ENCODE measurements at places on chromosomes 11 and 22.

- peak; percentile 24 for DNase-seq
These were observed 2.8 kb downstream of the CTSW start for GRCh38 chr11:65882120-65883057.

DNA sequence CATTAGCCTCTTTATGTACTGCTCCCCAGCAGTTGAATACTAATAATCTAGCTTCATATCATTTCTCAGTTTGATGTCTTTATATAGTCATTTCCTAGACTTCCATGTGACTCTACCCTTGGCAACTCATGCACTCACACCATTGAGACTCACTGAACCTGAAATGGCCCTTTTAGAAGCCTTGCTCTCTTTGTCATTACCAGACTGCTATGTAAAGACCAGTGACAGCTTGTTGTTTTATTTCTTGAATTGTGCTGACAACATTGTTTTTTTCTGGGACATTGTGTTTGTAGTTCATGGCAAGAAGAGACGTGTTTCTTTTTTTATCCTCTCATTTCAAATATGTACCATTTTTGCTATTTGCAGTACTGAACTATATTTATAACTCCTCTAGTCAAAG is 256.5 kb downstream of the CNTN5 start:
- no peak for DNase-seq

- DNase-seq = peak; percentile 57
These were observed 37.4 kb downstream of the PDGFB start for GRCh38 chr22:39207141-39208012.

GRCh38 chr22:33332538-33332937 is 274.4 kb upstream of the SYN3 start:
- no peak for DNase-seq

GRCh38 chr11:37947821-37948220 is 1349.8 kb upstream of the RAG2 start:
- DNase-seq = no peak

DNA sequence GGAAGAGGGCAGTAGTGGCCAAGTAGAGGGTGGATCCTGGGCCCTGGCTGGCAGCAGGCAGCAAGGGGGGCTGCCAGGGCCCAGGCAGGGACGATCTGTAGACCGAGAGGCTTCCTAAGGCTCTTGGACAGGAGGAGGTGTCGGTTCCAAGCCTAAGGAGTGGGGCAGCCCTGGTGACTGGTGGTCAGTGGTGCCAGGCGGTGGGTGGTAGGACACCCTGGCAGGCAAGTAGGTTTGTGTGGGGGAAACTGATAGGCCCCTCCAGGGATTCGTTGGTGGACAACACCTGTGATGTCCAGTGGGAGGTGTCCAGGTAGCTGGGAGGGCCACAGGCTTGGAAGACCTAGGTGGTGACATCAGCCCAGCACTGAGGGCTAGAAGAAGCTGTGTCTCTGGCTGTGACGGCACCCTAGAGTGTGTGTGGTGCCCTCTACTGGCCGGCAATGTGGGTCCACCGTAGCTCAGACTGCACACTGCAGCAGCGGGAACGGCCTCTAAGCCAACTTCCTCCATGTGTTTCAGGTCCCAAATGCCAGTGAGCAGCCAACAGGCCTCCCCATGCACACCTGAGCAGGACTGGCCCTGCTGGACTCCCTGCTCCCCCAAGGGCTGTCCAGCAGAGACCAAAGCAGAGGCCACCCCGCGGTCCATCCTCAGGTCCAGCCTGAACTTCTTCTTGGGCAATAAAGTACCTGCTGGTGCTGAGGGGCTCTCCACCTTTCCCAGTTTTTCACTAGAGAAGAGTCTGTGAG is 9.4 kb upstream of the SAMM50 start:
- DNase-seq = no peak

- DNase-seq = peak; percentile 30
These were observed 73.0 kb upstream of the SHISAL1 start for GRCh38 chr22:44385781-44386180.

DNA sequence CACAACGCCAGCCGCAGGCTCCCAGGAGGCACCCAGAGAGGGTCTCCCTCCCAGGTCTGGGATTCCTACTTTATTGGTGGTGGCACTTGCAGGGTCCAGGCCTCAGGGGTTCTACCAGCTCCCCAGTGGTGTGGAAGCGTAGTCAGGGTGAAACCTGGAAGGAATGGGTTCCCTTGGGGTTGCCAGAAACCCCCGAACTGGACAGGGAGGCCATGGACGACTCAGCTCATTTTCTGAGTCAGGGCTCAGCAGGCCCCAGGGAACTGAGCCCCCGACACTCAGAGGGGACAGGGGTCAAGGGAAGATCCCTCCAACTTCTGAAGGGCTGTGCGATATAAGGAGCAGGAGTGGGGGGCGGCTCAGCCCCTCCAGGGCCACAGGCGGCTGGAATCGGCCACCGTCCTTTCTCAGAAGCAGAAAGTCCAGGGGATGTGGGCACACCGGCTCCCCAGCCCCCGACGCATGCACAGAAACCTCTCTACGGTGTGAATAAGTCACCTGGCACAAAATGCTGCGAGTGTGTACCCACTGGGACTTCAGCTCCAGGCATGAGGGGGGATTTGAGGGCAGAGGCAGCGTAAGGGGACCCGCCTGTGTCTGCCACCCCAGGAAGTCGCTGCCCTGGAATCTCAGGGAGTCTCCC is 25.1 kb downstream of the MRGPRG start:
- no peak for DNase-seq

DNA sequence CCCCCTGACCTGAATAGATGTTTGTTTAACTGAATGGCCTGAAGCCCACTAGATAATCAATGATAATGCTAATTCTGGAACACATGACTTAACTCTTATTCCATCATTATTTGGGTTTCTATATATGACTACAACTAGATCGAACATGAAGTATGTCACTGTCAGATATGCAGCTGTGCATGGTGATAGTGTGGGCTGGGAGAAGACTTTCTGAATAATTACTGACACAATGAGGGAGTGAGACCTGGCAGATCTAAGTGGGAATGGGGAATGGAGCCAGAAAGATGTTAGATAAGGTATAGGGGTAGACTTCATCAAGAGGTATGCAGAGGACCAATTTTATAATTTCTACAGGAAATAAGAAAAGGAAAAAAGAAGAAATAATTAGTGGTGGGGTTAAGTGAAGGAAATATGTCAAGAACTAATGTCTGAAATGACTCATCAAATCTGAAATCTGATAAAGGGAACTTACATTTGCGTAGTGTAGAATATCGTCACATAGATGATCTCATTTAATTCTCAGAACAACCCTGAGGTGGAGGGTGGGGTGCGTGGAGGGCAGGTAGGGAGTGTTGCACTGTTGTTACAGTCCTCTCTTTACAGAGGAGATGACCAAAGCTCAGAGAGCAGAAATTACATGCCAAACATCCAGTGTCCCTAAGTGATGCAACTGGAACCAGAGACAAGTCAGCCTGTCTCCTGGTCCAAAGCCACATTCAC is 68.2 kb upstream of the EED start:
- DNase-seq = no peak

- no peak for DNase-seq
These were observed 30.5 kb downstream of the CHKA start for GRCh38 chr11:68090706-68091105.

DNA sequence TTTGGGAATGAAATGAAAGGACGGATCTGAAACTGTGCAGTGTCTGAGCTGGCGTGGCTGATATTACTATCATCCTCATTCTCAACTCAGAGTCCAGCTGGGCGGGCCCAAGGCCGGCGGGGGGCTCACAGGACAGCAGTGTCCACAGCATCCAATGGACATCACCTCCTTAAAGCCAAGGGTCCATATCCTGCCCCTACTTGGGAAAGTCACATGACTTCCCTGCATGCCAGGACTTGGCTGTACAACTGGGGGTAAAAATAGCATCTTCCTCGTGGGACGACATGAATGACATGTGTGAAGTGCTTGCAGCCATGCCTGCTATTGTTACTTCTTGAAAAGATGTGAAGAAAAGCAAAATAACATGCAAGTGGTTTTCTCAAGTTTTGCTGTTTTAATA is 82.3 kb downstream of the TRMU start:
- no peak for DNase-seq

DNA sequence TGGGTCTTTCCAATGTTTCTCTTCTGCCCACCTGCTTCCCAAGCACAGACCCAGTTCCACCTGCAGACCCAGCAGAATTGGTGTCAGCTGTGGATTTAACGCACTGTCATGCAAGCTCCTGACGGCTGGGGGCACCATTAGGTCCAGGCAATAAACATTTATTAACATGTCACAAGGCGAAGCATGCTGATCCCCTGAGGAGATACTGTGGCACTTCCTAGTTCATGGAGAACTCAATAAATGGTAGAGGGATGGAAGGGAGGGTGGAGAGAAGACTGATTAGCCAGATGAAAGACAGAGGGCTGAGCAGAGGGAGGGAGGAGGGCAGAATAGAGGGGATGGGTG is 68.3 kb upstream of the TSPAN18 start:
- no peak for DNase-seq

GRCh38 chr11:45102361-45102809 is 44.1 kb upstream of the PRDM11 start:
- DNase-seq = no peak

- DNase-seq = no peak
These were observed 52.6 kb downstream of the CLTCL1 start for GRCh38 chr22:19238900-19239299.

DNA sequence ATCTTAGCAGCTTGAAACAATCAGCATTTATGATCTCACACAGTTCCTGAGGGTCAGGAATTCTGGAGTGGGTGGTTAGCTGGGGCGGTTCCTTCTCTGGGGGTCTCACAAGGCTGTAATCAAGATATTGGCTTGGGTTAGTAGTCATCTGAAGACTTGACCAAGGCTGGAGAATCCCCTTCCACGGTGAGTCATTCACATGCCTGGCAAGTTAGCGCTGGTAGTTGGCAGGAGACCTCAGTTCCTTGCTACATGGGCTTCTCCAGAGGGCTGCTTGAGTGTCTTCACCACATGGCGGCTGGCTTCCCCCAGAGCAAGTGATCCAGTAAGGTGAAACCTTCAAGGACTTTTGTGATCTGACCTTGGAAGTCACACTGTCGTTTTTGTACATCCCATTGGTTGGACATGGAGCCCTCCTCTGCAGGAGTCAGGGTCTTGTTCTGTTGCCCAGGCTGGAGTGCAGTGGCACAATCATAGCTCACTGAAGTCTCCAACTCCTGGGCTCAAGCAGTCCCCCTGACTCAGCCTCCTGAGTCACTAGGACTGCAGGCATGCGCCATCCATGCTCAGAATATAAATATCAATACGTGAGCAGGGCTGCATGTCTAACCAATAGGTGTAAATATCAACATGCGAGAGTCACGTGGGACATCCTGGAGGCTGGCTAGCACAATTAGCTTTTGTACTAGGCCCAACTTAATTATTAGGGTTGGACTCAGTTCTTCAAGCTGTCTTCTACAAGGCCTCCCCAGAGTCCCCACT is 7.2 kb upstream of the NIPSNAP1 start:
- DNase-seq = no peak

GRCh38 chr22:37681001-37681424 is 5.1 kb upstream of the NOL12 start:
- DNase-seq = no peak

DNA sequence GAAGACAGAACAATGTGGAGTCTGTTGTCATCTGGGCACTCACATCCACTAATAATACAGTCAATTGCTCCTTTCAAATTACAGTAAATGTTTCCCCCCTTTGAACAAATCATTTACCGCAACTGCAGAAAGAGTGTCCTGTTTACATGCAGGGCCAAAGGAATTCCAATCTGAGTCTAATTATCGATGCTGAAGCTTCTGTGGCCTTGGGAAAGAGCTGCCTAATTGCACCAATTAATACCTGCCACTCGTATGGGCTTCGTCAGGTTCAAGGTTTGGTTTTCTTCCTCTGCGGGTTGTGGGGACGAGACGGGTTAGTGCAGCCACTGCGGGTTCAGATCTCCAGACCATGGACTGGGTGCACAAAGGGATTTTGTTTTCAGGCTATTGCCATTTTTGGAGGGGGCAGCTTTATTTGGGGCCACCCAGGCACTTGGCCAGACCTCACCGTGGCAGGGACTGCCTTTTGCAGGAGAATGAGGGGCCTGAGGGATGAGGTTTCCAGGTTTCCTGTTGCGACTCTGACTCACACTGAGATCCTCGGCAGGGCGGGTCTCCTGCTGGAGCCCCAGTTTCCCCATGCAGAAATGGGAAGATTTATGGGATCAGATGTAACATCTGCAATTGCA is 147.6 kb downstream of the MIAT start:
- DNase-seq = no peak

- DNase-seq = no peak
These were observed 7.0 kb upstream of the L3MBTL2 start for GRCh38 chr22:41198027-41198580.

GRCh38 chr22:20677684-20678242 is 96.2 kb upstream of the SERPIND1 start:
- DNase-seq = no peak

GRCh38 chr11:38593649-38594048 is 1995.6 kb upstream of the RAG2 start:
- DNase-seq = no peak

- no peak for DNase-seq
These were observed 16.2 kb downstream of the TESMIN start for GRCh38 chr11:68735125-68735524.

- DNase-seq = no peak
These were observed 464.3 kb downstream of the NELL1 start for GRCh38 chr11:21133722-21134121.

- no peak for DNase-seq
These were observed 22.6 kb downstream of the FADS2 start for GRCh38 chr11:61850687-61851086.

DNA sequence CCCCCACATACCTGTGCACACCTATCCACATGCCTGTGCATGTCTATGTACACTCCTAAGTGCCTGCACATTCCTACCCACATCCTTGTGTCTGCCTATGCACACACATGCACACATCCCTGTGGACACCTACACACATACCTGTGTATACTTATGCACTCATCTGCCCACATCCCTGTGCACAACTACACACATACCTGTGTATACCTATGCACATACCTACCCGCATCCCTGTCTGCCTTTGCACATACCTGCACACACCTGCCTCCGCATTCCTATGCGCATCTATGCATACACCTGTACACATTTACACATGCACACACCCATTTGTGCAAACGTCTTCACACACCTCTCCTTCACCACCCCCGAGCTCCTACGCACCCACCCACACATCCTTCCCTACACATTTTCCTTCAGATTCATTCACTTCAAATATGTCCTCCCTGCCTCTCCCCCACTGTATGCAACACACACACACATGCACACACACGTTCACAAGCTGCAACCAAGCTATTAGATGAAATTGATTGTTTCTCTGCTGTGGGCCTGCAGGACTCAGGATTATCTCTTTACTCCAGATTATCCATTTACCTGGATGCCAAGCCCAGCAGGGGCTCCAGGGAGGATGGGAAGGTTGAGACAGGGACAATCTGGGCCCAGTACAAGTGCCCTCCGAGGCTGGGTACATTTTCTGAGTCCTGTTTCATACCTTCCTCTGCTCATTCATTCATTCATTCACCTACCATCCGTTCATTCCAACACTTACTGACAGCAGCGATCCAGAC is 53.2 kb downstream of the TSPAN18 start:
- DNase-seq = no peak

GRCh38 chr11:118837868-118838267 is 45.8 kb upstream of the CXCR5 start:
- no peak for DNase-seq
